ENCODE measurements at places on chromosomes 16 and 17. TPM values are rescaled to one million over a fixed set of nuclear protein-coding genes. Genes with fewer than 3 reads are reported as not detected.

GRCh38 chr16:50742576-50743200 is 802 bp downstream of the CYLD start:
- DNase-seq, result peak; percentile 56

DNA sequence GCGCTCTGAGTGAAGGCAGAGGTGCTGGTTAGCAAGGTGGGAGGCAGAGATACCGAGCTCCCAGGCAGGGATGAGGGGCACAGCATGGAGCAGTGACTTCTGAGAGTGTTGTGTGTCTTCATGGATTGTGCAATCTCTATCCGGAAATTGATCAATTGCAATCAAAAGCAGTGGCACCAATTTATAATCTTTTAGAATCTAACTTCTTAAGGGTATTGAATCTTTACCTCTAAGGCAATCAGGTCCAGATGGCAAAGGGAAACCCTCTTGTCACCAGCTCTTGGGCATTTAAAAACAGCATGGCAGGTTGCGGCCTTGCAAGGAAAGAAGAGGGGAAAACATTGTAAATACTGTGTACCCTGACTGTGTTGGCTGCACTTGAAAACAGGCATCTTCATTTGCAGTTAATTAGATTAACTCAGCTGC is 58.0 kb upstream of the MRTFB start:
- no peak for DNase-seq

CARD14 gene
- not detected for total RNA-seq

CDIPT gene
- total RNA-seq, result 83.4 TPM
